ENCODE measurements at places on chromosomes 13 and 19. TPM values are rescaled to one million over a fixed set of nuclear protein-coding genes. Genes with fewer than 3 reads are reported as not detected.

The ZNF844 gene
- 3.3 TPM for total RNA-seq

The CCDC61 gene
- 6.6 TPM for total RNA-seq

The DPF1 gene
- 3.3 TPM for total RNA-seq

The SBK3 gene
- not detected for total RNA-seq

The GFY gene
- total RNA-seq = not detected

The GNA15 gene
- not detected for total RNA-seq

The CD70 gene
- total RNA-seq = not detected

The SYMPK gene
- 44.0 TPM for total RNA-seq

The LILRB1 gene
- total RNA-seq = not detected
